ENCODE measurements at places on chromosomes 1 and 21.

DNA sequence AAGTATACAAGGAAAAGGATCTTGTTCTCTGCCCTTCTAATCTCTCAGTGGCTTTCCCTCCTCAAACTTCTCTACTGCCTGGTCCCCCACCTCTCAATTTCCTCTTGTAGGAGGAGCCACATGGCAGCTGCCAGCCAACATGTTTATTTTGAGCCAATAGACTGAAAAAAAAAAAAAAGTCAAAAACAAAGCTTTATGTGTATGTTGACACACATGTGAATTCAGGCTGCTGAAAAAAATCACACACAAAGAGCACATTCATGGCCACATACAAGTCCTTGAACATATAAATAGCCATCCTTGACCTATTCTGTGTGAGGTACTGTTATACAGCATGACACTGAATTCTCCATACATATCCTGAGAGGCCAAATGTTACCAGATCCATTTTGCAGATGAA lies 3.7 kb downstream of the PTPN14 start:
- DNase-seq, result no peak

- DNase-seq, result no peak
These were observed 263.6 kb upstream of the USP24 start for GRCh38 chr1:55478742-55479141.

GRCh38 chr1:246919902-246920301 lies 11.8 kb downstream of the AHCTF1 start:
- no peak for DNase-seq

DNA sequence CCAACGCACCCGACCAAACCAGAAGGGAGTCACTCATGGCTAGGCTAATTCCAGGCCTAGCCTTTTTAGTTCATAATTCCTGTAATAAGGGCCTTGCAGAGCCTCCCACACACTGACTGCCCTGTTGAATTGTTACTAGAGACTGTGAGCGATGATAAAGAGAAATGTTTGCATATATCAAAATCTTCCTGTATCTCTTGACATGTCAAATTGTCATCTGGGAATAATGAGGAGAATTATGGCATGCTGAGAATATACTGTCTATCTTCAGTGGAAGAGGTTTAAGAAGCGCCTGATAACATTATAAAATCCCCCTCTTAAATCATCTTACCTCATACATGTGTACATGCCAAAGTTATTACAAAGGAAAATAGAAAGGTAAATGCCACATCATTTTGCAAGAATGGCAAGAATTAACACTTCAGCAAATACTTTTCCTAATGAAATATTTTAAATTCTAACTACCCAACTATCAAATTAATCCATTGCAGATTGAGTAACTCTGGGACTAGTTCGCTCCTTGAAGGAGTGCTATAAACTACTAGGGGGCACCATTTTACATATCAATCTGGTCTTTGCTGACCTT lies 144.1 kb downstream of the CENPF start:
- no peak for DNase-seq

- no peak for DNase-seq
These were observed 1797.7 kb downstream of the MRPL39 start for GRCh38 chr21:23809573-23809972.

DNA sequence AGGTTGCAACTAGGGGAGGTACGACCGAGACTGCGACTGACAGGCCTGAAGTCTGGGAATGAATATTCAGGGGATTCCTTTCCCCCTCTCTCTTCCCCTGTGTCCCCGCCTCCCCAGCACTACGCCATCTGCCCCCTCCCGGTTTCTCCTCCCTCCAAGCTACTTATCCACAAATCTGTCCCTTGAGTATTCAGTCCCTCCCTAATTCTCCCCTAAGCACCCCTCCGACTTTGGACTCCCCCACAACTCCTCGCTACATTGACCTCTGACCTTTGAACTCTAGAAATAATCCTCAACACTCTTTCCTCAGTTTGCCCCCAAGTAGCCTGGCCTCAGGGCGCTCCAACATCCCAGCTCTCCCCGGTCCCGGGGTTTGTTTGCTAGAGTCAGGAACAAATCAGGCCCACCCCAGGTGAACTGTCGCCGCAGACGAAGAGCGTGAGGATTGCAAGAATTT lies 393 bp downstream of the LYSMD1 start:
- no peak for DNase-seq

DNA sequence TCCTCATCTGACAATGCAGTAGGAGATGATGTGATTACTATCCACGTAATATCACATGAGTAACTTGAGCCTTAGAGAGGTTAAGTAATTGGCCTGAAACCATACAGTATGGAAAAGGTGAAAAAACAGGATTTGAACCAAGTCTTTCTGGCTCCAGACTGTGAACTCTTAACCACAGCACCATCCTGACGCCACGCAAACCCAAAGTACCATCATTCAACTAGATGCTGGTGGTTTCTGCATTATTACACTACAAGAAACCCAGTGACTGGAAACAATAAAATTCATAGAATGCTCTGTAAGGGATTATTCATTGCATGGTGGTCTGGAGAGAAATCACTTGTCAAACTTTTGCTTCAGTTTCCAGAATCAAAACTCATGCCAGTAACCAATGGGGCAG lies 90.7 kb downstream of the MAB21L3 start:
- DNase-seq, result no peak

DNA sequence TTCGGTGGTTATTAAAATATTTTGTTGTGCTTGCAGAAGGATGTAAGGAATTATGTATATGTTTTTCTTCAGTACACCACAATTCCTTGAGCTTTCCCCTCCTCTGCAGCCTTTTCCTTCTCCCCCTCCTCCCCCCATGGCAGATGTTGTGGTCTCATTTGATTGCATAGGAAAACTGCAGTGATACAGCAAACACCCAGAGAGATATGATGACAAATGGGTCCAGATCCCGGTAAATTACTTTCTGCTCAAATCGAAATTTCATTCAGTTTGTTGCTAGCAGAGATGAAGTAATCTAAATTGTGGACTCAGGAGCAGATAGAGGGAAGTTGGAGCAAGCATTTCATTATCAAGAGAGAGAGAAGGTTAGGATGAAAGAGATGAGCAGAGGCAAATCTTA lies 9.9 kb downstream of the LMO4 start:
- no peak for DNase-seq

- no peak for DNase-seq
These were observed 31.5 kb upstream of the MAP10 start for GRCh38 chr1:232773752-232774151.

GRCh38 chr1:51861669-51862068 lies 16.9 kb downstream of the NRDC start:
- no peak for DNase-seq

DNA sequence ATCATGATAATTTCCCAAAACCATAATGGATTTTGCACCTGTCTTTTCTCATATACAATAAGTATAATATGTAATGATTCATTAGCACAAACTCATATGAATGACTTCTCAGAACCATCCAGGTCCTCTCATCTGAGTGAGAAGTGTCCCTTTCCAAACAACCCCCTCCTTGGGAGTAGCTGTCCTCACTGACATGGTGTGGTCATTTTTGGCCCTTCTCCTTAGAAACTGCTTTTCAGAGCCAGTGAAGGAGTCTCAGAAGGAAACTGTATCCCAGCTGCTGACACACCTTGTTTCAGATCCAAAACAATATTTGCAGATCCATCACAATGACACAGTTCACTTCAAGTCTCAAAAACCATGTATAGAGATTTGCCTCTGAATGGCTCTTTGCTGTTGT lies 95.5 kb downstream of the MIS18A start:
- no peak for DNase-seq

- DNase-seq, result peak; percentile 56
These were observed 55.8 kb upstream of the LDLRAP1 start for GRCh38 chr1:25487628-25488027.

GRCh38 chr1:155729031-155729898 lies 40.4 kb downstream of the DAP3 start:
- DNase-seq, result peak; percentile 69

DNA sequence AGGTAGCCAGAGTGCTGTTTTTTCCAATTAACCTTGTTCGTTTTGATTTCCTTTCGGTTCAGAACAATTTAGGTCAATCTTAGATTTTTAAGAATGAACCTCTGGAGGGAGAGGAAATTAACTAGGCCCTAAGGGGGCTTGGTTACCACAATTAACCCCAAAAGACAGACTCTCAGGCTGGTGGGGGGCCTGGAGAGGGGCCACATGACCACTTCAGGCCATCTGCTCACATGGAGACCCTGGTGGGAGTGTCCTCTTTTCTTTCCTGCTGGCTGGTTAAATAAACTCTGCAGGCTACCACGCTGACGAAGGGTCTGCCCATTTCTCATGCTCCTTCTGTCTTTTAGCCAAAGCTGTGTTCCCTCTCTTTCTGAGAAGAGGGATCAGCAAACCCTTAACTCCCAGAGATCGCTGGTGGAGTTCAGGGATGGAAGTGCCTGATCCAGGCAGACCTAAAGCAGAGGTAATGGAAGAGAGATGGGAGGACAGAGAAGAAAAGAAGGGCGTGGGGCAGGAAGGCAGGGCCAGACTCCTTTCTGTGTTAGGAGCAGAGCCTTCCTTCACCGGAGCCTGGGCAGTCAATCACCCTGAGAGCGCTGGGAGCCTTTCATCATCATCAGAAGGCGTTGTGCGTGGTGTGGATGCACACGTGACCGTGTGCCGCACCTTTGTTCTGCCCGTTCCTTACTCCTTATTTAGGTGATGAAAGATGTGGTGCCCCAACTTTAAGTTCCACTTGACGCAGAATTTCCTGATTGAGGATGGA lies 58.5 kb downstream of the KIF26B start:
- DNase-seq, result no peak
